ENCODE measurements at places on chromosomes 11 and 22. TPM values are rescaled to one million over a fixed set of nuclear protein-coding genes. Genes with fewer than 3 reads are reported as not detected.
A peak's percentile ranks its signal among the peaks of the same experiment; 100 is the strongest.

DNA sequence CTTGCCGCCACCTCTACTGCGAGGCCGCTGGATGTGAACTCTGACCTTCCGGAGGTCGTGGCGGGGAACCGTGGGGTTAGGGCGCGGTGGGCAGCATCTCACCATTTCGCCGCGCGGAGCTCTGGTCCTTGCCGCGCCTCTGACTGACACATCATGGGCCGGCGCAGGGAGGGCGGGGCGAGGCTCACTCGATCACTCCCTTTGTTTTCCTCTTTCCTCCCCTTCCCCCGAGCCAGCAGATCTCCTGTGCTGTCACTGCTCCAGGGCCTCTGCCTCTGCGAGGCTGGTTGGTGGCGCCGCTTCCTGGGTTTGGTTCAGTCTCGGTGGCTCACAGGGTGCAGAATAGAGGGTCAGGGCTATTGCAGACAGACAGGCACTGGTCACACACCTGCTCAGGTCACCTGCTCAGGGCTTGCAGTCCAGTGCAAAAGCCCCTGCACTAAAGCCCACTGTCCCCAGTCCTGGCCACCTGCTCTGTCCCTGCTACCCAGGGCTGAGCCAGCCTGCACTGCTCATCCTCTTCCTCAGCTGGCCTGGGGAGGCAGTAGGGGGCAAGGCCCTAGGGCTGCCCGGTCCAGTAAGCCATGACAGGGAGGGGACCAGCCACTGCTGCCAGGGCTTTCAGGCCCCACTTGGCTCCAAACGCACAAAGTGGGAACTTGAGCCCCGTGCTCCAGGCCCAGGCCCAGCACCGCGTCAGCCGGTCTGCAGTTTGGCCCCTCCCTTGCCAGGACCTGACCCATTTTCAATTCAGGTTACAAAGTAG, 36.2 kb downstream of the PISD start:
- peak; percentile 89 for DNase-seq

Gene MGAT3
- total RNA-seq: 2.3 TPM

DNA sequence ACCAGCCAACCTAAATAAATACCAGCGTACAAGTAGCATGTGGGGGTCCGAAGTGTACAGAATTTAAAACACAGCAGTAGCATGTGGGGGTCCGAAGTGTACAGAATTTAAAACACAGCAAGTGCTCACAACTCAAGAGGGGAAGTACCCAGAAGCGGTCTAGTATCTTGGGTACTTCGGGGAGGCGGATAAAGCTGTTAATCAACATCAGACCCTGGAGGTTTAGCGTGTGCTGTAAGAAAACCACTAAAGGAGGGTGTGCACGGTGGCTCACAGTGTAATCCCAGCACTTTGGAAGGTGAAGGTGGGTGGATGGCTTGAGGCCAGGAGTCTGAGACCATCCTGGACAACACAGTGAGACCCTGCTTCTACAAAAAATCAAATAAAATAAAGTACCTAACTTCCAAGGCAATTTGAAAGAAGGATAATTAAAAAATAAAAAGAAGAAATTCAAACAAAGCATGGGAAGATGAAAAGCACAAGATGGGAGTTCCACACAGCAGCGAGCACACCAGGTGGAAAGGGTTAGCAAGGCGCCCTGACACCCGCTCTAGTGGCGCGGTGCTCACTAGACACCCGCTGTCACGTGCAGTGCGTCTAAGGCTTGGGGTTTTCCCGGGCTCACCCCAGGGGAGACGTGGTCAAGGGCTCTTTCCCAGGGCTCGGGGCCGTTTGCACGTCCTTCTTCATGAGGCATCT, 35.0 kb upstream of the MOB2 start:
- DNase-seq: no peak

GRCh38 chr22:21691816-21692215, 26.0 kb downstream of the PPIL2 start:
- DNase-seq: no peak

DNA sequence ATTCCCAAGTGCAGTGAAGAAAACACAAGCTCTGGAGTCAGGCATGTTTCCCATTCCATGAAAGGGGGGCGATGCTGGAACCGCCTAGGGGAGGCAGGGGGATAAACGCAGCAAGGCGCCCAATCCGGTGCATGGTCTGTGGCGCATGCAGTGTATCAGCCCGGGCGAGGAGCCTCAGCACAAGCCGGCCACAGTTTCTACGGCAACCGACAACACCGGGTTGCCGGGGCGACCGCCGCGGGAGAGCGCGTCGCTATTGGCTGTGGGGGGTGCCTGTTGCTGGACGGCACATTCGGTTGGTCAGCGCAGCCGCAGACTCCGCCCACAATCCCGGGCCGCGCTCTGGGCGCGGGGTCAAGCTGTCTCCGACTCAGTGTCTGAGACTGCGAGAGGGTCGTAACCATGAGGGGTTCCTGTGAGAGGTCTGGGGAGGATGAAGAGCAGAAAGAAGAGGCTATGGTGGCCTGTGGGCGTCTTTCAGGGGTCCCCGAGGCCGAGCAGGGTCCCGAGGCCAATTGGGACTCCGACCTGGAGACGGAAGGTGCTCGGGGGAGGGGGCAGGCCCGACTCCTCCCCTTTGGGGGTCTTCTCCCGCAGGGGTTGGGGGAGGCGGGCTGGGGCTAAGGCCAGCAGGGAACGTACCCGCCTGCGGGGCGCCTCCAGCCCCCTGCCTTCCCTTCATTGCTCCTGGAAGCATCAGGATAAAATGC, at the start of gene LRRC74B:
Gene LRRC74B, plus strand, starts transcription at position 362 of the 710 bp plus-strand sequence. Its CDS starts 41 bp downstream, at position 403.
- DNase-seq: peak; percentile 96

DNA sequence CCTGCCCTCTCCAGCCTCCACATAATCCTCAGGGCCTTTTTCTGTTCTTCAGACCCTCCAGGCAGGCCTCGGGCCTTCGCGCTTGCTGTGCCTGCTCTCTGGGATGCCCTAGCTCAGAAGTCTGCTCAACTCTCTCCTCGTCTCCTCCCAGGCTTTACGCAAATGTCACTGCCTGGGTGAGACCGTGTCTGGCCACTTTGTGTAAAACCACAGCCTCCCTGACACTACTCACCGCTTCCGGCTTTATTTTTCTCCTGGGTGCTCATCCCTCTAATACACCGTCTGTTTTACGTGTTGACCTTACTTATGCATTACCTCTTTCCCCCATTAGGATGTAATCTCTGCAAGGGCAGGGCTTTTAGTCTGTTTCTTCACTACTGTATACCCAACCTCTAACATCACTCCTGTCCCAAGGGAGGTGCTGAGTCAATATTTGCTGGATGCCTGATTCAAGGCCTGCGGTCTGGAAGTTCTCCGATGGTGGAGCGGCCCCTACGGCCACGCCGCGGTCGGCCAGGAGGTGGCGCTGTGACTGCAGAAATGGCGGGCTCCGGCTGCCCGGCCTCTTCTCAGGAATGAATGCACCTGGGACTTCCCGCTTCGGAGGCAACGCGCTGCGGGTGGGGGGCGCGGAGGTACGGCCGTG, 58.2 kb upstream of the THY1 start:
- DNase-seq: peak; percentile 96

DNA sequence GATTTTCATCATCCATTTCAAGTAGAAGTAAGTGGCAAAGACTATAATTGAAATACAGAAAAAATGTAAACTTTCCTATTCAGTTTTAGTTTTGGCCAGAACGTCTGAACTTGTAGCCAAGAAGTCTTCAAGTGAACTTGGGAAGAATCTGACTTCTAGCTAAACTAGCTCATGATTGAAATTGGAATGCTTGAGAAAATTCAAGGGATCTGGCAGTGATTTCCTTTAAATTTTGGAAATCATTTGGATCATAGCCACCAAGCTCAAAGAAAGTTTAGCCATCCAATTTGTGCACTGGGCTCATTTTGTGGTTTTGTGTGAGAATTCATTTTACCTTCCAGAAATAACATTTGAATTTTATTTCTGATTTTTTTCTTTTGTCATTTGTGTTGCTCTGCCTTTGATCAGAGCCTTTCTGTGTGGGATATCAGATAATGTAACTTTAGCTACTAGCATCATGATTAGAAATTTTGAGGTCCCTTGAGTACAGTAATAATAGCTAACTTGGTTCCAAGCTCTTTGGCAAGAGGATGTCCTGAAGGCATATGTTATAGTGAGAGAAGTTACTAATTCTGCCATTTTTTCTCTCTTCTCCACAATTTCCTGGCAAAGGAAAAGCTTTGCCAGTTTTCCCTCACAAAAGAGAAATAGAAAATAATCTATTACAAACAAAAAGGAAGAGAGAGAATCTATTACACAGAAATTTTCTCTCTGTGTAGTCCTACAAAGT, 2123.7 kb upstream of the RAG2 start:
- no peak for DNase-seq

Gene RPUSD4
- 11.8 TPM for total RNA-seq

DNA sequence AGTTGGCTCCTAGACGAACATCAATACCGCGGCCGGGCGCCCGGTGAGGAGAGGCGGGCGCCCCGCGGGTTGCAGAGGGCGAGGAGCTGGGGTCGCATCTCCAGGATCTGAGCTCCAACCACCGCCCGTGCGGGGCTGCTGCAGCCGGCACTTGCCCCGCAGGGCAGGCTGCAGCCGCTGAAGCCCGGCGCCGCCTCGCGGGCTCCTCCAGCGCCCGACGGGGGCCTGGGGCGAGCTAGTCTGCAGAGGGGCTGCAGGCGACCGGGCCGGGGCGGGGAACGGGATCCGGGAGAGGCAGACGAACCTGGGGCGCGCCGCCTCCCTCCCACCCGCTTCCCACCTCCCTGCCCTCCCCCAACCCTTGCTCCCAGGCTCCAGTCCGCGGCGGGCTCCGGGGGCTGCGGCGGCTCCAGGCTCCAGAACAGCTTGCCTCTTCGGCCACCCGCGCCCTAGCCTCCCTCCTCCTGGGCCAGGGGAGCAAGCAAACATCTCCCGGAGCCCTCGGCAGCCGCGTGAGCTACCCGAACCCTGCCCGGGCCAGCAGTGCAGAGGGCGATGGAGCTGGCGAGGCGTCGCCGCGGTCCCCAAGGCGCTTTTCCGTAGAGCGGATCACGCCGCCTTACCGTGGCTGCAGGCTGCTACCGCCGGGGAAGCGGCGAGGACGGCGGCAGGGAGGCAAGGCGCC, 802 bp downstream of the TENM4 start:
- DNase-seq: peak; percentile 74

DNA sequence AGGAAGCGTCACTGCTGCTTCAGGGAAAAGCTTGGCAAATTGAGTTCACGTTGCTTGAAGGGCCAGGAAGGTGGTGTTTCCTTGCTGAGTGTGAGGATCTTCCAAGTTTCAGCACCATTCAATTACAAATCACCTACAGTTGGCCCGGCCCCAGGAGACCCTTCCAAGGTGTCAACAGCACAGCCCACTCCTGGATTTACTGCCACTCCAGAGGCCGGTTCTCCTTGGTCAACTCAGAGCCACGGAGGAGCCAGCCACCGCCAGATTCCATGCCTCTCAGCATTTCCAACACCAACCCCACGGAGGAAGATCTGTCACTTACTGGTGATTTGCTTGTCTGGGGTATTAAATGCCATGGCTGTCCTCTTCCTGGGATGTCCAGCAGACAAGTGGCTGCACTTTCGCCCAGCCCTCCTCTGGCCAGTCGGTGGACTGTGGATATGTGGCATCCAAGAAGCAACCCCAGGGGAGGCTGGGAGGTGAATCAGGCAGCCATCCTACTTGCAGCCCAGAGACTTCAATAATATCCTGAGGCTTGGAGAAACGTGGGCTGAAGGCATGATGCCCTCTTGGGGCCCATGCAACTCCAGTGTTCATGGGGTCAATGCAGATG, 74.1 kb upstream of the SHANK2 start:
- peak; percentile 59 for DNase-seq

Data from posterior vena cava (tissue), 2 donors.